ENCODE measurements at places on chromosomes 3 and 15.
A peak's percentile ranks its signal among the peaks of the same experiment; 100 is the strongest.

- DNase-seq: no peak
These were observed 87.1 kb downstream of the RGMA start for GRCh38 chr15:93001881-93002280.

GRCh38 chr3:135853981-135854380 is 111.5 kb upstream of the PPP2R3A start:
- no peak for DNase-seq

DNA sequence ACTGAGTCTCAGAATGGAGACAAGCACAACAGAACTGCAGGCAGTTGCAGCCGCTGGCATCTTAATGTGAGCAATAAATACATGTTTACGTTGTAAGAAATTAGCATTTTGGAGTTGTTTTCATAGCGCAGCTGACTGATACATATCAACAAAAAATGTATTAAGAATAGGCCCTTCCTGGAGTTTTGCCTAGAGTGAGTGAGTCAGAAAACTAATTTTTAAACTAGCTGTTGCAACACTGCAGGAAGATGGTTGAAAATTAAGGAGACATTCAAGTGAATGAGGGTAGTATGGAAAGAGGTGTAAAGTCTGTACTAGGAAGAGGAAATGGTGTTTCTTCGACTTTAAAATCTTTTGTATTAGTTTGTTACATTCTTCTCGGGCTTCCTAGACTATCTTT is 39.6 kb upstream of the TIMP4 start:
- DNase-seq: peak; percentile 65

DNA sequence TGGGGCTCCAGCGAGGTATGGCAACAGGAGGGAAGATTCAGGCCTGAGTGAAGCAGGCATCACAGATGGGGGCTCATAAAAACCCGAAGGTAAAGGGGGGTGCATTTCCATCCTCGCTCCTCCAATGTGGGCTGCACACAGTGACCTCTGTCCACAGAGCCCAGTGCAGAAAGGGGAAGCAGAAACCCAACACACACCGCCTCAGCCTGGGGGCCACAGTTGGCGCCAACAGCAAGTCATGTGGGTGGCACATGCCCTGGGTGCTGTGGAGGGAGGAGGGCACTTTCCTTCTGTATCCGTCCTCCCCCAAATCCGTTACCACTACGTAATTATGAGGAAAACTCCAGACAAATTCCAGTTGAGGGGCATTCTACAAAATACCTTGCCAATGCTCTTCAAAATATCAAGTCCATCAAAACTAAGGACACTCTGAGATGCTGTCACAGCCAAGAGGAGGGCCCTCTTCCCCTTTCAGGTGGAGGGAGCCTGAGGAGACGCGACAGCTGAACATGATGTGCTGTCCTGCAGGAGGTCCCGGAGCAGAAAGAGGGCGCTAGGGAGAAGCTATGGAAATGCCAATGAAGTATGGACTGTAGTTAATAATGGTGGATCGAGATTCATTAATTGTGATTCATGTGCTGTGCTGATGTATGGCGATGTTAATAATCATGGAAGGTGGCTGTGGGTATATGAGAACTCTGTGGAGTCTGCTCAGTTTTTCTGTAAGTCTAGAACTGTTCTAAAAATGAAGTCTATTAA is 16.4 kb downstream of the APBA2 start:
- no peak for DNase-seq

DNA sequence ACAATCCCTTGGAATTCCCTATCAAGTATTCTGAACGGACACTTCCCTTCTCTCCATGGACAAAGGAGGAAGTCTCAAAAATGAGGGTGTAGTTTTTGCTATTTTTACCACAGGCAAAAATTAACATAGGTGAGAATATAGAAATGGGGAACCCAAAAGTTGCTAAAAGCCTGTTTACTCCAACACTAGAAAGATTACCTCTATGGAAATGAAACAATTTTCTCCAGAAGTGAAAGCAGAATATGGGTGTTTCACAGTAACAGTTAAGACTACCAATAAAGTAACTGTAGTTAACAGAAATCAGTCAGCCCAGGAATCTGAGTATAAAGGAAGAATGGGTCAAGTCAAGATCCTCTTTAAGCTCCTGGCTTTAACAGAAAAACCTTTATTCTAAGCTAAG is 9.3 kb downstream of the TRA2B start:
- DNase-seq: no peak

DNA sequence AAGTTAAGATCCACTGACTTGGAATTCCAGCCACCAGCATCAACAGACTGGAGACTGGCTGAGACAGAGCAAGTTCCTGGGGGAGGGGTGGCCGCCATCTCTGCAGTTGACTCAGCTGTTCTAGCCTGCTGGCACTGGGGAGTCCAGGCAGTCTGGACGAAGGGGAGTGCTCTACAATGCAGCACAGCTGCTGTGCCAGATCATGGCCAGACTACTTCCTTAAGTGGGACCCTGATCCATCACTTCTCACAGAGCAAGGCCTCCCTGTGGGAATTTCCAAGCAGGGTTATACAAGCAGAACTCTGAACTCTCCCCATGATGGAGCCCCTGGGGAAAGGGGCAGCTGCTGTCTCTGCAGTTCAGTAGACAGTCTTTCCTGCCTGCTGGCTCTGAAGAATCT is 35.2 kb downstream of the PYGO1 start:
- DNase-seq: no peak

- DNase-seq: peak; percentile 32
These were observed 5.3 kb upstream of the VIPR1 start for GRCh38 chr3:42497009-42497731.

DNA sequence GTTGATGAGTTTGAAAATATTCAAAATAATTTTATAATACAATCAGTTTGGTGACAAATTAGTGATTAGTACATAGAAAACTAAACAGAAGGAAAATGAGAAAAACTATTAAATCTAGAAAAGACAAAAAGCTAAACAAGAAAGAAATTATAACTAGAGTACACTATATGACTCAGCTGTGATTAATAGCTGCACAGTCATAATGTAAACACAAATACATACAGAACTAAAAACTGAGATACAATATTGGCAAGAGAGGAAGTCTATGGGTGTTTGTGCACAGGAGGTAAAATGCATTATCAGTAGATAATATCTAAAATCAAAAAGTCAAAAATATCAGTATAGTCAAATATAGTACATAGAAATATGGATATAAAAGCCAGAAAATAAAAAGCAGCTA is 80.7 kb upstream of the PCSK6 start:
- DNase-seq: no peak

- no peak for DNase-seq
These were observed 146.0 kb downstream of the IL20RB start for GRCh38 chr3:137103739-137104138.

DNA sequence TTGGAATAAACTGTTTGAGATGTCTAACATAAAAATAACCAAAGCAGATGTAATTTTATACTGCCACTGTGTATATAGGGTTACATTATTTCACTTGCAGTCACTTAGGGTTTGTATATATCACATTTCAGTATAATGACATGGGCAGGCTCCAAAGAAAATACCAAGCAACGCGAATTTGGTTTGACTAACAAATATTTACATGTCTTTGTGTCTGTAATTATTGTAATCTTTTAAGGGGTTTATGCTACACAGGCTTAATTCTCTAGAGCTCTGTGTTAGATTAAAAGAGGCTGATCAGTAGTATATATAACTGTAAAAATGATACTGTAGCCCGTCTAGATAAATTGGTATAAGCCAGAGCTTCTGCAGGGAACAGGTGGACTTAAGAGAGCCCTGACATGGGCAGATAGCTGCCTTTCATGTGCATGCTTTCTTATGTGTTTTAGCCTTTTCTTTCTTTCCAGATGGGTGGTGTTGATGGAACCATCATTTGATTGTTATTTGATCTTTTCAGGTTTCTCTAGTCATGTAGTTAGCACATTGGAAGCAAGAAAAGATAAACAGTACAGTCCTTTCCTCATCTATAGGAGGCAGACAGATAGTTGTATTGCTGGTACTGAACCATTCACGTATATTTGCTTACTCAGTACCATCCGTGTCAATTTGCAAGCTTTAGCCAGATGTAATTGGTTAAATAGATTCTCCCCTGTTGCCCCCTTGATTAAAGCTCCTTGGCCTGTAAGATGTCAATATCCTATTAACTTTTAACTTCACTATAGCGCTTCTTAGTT is 86.1 kb downstream of the GALK2 start:
- DNase-seq: no peak

DNA sequence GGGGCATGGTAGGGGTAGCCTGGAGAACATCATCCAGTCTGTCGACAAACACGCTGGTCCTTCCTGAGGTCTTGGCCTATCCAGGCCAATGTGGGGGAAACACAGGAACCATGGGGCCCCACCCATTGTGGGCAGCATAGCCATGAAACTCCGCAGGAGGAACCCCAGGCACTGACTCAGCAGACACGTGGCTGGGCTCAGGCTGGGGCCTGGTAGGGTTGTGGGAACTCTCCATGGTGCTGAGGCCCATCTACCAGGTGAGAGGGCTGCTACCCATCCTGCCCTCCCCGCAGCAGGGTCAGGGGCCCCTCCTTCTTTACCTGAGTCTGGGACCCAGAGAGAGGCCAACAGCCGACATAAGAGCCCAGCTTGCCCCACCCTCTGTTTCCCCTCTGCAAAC is 22.6 kb upstream of the CACNA2D2 start:
- peak; percentile 4 for DNase-seq

DNA sequence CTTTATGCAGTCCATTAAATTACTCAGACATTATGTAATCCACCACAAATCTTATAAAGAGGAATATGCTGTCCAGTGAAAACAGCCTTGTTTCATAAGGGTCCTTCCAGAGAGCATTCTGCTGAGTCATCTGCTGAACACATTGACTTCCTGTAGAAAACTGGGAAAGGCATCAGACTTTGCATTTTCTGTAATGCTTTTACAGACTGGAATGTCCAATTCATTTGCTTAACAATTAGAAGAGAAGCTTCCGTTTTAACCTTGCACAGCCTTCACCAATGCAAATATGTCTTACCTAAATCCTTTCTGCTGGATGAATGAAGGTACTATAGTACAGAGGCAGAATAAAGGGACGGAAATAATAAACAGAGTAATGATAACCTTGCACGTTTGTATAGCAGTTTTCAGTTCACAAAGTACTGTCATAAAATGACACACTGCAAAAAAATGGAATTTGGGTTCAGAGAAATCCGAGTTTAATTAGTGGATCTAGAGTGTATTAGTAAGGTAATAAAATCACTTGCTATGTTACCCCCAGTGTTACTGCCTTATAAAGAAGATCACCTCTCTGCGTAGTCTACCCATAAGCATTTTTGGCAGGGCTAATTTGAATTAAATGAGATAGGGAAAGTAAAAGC is 301.5 kb downstream of the PYDC2 start:
- DNase-seq: peak; percentile 86

GRCh38 chr3:161212171-161212771 is 8.8 kb upstream of the NMD3 start:
- DNase-seq: no peak

- peak; percentile 68 for DNase-seq
These were observed 51.8 kb downstream of the SLC12A8 start for GRCh38 chr3:125160606-125161371.

DNA sequence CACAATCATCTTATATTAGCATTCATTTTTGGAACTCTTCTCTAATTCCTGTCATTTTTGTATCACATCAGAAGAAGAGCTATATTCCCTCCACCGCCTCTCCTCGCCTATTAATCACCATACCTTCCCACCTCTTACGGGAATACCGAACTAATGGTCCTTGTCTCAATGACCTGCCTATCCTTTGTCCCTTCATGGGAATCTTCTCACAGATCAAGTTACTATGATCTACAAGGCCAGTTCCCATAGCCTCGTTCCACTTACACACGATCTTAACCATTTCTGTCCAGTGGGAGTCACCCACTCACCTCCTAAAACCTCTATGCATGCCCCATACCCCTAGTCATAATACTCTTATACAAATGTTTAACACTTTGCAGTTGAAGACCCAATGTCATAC is 342.6 kb upstream of the TPRG1 start:
- no peak for DNase-seq

- DNase-seq: no peak
These were observed 4.8 kb downstream of the CHD2 start for GRCh38 chr15:92904722-92905571.

GRCh38 chr15:83926116-83926515 is 272.2 kb downstream of the ADAMTSL3 start:
- no peak for DNase-seq

DNA sequence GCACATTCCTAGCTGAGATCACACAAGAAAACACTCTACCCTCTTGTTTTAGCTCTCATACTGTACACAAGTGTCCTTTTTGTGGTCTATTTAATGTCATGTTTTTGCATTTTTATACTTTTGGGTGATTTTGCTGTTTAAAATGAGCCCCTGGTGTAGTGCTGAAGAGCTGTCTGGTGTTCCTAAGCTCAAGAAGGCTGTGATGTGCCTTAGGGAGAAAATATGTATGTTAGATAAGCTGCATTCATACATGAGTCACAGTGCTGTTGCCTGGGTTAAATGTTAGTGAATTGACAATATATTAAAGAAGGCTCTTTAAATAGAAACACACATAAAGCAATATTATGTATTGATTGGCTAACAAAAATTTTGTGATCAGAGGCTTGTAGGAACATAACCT is 387.4 kb upstream of the C2CD4B start:
- no peak for DNase-seq

GRCh38 chr15:63896336-63897115 is 62.8 kb upstream of the HERC1 start:
- DNase-seq: no peak

DNA sequence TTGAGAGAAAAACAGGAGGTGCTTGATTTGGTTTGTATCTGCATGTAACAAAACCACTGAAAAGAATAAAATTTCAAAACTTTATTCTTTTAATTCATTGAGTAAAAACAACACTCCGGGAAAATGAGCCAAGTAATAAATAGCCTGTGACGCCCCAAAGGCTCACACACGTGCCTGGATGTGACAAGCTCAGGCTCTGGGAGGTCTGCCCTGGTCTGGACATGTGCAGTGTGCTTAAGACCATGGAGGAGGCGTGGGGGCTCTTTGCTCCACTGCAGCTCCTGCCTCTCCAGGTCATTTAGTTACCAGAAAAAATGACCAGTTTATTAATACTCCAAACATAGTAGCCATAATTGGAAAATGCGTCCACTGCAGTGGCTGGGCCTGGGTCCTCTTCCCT is 8.6 kb upstream of the NME9 start:
- no peak for DNase-seq

DNA sequence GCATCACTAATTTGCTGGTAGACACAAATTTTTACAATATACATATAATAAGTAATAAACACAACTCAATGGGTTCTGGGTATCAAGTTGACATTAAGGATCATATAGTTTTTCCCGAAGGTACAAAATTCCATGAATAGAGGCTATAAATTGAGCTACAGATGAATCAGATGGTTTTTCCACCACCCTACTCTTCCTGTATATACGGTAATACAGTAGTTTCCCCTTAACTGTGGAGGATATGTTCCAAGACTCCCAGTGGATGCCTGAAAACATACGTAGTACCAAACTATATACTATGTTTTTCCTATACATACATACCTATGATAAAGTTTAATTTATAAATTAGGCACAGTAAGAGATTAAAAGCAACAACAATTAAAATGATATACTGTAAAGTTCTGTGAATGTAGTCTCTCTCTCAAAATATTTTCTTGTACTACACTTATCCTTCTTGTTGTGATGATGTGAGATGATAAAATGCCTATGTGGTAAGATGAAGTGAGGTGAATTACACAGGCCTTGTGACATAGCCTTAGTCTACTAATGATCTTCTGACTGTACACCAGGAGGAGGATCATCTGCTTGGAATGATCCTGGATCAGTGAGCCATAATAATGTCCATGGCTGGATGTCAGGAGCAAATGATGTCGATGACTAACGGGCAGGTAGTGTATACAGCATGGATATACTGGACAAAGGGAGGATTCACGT is 116.7 kb downstream of the NR1I2 start:
- DNase-seq: no peak

All from fibroblast of skin of left quadriceps (primary cell).